MCF 10A (cell line): ENCODE measurements at places on chromosomes 2 and 18. TPM values are rescaled to one million over a fixed set of nuclear protein-coding genes. Genes with fewer than 3 reads are reported as not detected.

- no peak overlapping the region for H3K27ac ChIP-seq
- peaks cover under 1% of the 10 kb centered on the region for H3K36me3 ChIP-seq
- no peak for DNase-seq
- no peaks in the 10 kb centered on the region for H3K27me3 ChIP-seq
- peaks cover 16% of the 10 kb centered on the region for H3K4me1 ChIP-seq
Measured at GRCh38 chr18:48868468-48869466, 82.0 kb downstream of the SMAD7 start.

GRCh38 chr2:230319211-230319862 lies 7.7 kb upstream of the SP140L start:
- H3K27me3 ChIP-seq: no peaks in the 10 kb centered on the region
- no peak for DNase-seq
- H3K27ac ChIP-seq: no peak overlapping the region
- no peaks in the 10 kb centered on the region for H3K36me3 ChIP-seq

- no peaks in the 10 kb centered on the region for H3K27me3 ChIP-seq
- no peaks in the 10 kb centered on the region for H3K4me1 ChIP-seq
- no peak overlapping the region for H3K27ac ChIP-seq
- DNase-seq: no peak
- no peak overlapping the region for H3K4me3 ChIP-seq
- H3K36me3 ChIP-seq: peaks cover 59% of the 10 kb centered on the region
Measured at GRCh38 chr2:135647836-135648579, 93.6 kb upstream of the UBXN4 start.

GRCh38 chr2:8806885-8807704 lies 30.3 kb downstream of the KIDINS220 start:
- no peak overlapping the region for H3K4me3 ChIP-seq
- no peak overlapping the region for H3K27ac ChIP-seq
- H3K36me3 ChIP-seq: peaks cover 56% of the 10 kb centered on the region
- peaks cover 7% of the 10 kb centered on the region for H3K4me1 ChIP-seq

GRCh38 chr18:6561420-6561861 lies 146.7 kb upstream of the L3MBTL4 start:
- H3K36me3 ChIP-seq: no peaks in the 10 kb centered on the region
- no peaks in the 10 kb centered on the region for H3K27me3 ChIP-seq
- peaks cover 14% of the 10 kb centered on the region for H3K4me1 ChIP-seq
- H3K4me3 ChIP-seq: no peak overlapping the region
- no peak overlapping the region for H3K27ac ChIP-seq

DNA sequence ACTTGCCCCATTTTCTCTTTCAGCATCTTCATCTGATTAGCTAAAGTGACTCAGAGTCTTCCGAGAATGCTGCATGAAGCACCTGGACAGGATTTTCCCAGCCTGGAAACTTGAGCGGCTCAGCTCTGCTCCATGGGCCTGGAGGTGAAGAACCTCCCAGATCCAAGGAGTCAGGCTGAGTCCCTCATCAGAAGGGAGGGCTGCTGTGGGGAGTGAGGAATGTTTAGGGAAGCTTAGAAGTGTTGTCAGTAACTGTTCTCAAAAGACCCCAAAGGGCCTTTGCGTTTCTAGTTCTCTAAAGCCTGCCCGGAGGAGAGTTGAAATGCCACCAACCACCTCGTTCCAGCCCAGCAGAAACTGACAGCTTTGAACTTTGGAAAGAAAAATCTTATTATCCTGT lies 157.1 kb downstream of the CLIP4 start:
- no peak overlapping the region for H3K4me3 ChIP-seq
- peaks cover 25% of the 10 kb centered on the region for H3K4me1 ChIP-seq
- no peaks in the 10 kb centered on the region for H3K36me3 ChIP-seq
- no peak for DNase-seq
- peaks cover 2% of the 10 kb centered on the region for H3K27me3 ChIP-seq

DNA sequence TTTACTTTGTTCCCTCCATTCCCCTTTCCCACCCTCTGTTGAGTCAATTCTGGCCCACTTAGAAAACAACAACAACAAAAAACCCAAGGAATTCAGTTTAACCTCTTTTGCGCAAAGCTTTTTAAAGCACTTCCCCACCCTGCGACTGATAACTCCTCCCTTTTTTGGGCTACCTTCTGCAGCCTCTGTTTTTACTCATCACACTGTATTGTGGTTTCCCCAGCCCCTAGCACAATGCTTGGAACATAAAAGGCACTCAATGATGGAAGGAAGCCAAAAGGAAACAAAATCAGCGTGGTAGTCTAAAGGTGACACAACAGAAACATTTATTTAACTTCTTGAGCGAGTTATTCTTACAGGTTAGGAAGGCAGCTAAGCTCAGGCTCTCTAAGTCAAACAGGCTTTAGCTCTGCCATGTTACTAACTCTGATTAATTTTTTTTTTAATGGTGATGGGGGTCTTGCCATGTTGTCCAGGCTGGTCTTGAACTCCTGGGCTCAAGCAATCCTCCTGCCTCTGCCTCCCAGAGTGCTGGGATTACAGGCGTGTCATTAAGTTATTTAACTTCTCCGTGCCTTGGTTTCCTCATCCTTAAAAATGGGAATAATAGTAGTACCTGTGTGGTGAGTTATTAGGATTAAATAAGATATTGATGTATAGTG lies 1.3 kb downstream of the CEP68 start:
- DNase-seq: peak; percentile 66
- H3K36me3 ChIP-seq: no peaks in the 10 kb centered on the region
- peak overlapping the region; percentile 90 for H3K4me3 ChIP-seq
- H3K4me1 ChIP-seq: peaks cover 15% of the 10 kb centered on the region

DNA sequence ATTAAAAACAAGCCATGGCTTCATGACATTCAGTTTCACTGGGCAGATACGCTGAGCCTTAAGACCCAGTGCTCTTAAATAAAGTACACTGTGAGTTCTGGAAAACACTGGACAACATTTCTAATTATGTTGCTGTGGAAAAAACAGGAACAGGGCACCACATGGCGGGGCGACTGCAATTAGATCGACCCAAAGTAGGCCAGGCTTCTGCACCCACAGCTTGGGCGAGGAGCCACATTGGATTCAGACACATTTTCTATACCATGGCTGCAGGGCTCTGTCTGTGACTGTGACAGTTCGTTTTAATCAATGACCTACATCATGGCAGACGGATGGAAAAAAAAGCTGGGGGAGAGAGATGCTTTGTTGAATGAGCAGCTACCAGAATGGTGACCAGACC lies 227.2 kb upstream of the HS6ST1 start:
- H3K27me3 ChIP-seq: no peaks in the 10 kb centered on the region
- no peaks in the 10 kb centered on the region for H3K4me1 ChIP-seq
- DNase-seq: no peak
- no peaks in the 10 kb centered on the region for H3K36me3 ChIP-seq
- H3K4me3 ChIP-seq: no peak overlapping the region

- no peaks in the 10 kb centered on the region for H3K27me3 ChIP-seq
- no peak overlapping the region for H3K4me3 ChIP-seq
- no peaks in the 10 kb centered on the region for H3K36me3 ChIP-seq
- DNase-seq: no peak
Measured at GRCh38 chr2:230231251-230231650, 5.7 kb downstream of the SP140 start.

DNA sequence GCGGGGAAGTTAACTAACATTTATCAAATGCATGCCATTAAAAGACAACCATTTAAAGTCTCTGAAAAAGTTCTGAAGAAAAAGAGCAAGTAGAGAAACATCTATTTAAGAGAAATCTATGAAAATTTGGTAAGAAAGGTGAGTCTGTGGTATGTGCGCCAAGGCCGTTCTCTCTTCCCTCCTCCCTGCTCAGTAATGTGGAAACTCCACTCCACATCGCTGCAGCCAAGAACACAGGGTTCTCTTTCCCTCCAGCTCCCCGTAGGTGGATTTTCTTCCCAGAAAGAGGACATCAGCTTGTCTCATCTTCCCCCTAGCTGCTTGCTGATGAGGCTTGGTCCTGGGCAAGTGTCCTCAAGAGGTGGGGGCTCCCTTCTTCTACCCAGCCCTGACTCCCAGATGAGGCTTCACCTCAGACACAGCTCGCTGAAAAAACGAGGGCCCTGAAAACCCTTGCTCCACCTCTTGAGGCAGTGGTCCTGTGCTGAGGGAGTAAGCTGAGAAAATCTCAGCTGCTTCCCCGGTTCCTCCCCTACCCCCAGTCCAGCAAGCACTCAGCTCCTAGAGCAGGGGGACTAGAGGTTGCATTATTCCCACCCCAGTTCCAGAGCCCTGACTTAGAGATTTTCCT lies 45.8 kb upstream of the PTPRM start:
- H3K4me3 ChIP-seq: no peak overlapping the region
- no peak overlapping the region for H3K27ac ChIP-seq
- no peak for DNase-seq
- H3K27me3 ChIP-seq: no peaks in the 10 kb centered on the region
- H3K36me3 ChIP-seq: no peaks in the 10 kb centered on the region

GRCh38 chr18:46832849-46833248 lies 76.0 kb upstream of the ST8SIA5 start:
- H3K27ac ChIP-seq: no peak overlapping the region
- DNase-seq: no peak
- peaks cover 25% of the 10 kb centered on the region for H3K36me3 ChIP-seq
- no peak overlapping the region for H3K4me3 ChIP-seq
- H3K4me1 ChIP-seq: no peaks in the 10 kb centered on the region

DNA sequence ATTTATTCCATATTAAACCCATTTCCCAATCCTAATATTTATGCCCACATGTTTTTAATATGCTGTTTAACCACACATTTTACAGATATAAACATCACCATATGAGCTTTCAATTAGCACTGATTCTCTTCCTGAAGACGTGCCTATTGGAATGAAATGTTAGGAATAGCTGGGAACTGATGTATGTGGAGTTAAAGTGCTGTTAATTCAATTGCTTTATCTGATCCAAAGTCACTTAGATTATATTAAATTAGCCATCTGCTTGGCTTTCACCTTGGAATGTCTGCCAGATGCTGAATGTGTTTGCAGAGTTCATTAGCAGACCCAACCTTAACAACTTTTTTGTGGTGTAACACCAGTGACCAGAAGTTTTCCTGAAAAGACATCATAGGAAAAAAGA lies 942.9 kb upstream of the KLHL29 start:
- H3K27ac ChIP-seq: no peak overlapping the region
- H3K4me1 ChIP-seq: no peaks in the 10 kb centered on the region
- no peaks in the 10 kb centered on the region for H3K27me3 ChIP-seq
- no peaks in the 10 kb centered on the region for H3K36me3 ChIP-seq
- H3K4me3 ChIP-seq: no peak overlapping the region

DNA sequence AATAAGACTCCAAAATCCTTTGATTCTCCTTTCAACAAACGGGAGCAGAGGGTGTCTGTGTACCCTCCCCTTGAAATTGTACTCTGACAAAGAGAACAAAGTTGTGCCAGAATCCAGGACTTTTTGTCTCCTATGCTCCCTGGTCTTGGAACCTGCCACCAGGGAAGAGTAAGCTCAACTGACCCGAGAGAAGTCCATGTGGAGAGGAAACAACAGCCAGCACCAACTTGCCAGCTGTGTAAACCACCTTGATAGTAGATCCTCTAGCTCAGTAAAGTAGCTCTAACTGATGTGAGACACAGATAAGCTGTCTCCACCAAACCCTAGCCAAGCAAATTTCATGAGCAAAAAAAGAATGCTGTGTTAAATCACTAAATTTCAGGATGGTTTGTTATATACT lies 46.9 kb downstream of the LNPK start:
- H3K36me3 ChIP-seq: peaks cover 20% of the 10 kb centered on the region

GRCh38 chr2:19933351-19933981 lies 31.7 kb upstream of the TTC32 start:
- DNase-seq: peak; percentile 53
- peaks cover 26% of the 10 kb centered on the region for H3K36me3 ChIP-seq
- peak overlapping the region; percentile 64 for H3K4me3 ChIP-seq
- no peaks in the 10 kb centered on the region for H3K27me3 ChIP-seq
- peak overlapping the region; percentile 91 for H3K27ac ChIP-seq

DNA sequence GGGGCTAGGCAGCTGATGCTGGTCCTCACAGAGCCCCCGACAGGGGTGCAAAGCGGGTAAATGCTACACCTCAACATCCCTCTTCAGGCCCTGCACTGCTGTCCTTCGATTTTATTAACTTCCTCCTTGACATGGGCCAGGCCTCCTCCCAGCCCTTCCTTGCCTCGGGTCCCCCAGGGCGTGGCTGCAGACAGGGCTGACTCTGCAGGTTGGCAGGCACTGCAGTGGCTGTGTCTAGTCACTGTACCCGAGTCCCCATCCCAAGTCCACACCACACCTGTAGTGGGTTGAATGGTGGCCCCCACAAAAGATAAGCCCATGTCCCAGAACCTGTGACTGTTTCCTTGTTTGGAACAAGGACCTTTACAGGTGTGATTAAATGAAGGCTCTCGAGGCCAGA lies 140.2 kb downstream of the TWIST2 start:
- no peak overlapping the region for H3K27ac ChIP-seq
- H3K27me3 ChIP-seq: peaks cover 14% of the 10 kb centered on the region
- H3K4me3 ChIP-seq: no peak overlapping the region
- no peak for DNase-seq
- H3K36me3 ChIP-seq: no peaks in the 10 kb centered on the region

GRCh38 chr2:109129356-109129920 lies 433 bp downstream of the SH3RF3 start:
- H3K27ac ChIP-seq: no peak overlapping the region
- DNase-seq: peak; percentile 41
- H3K36me3 ChIP-seq: peaks cover 5% of the 10 kb centered on the region

GRCh38 chr2:36626071-36626470 lies 28.1 kb upstream of the FEZ2 start:
- H3K27me3 ChIP-seq: no peaks in the 10 kb centered on the region
- H3K4me1 ChIP-seq: no peaks in the 10 kb centered on the region
- H3K27ac ChIP-seq: no peak overlapping the region
- no peak overlapping the region for H3K4me3 ChIP-seq
- no peaks in the 10 kb centered on the region for H3K36me3 ChIP-seq
- no peak for DNase-seq

DNA sequence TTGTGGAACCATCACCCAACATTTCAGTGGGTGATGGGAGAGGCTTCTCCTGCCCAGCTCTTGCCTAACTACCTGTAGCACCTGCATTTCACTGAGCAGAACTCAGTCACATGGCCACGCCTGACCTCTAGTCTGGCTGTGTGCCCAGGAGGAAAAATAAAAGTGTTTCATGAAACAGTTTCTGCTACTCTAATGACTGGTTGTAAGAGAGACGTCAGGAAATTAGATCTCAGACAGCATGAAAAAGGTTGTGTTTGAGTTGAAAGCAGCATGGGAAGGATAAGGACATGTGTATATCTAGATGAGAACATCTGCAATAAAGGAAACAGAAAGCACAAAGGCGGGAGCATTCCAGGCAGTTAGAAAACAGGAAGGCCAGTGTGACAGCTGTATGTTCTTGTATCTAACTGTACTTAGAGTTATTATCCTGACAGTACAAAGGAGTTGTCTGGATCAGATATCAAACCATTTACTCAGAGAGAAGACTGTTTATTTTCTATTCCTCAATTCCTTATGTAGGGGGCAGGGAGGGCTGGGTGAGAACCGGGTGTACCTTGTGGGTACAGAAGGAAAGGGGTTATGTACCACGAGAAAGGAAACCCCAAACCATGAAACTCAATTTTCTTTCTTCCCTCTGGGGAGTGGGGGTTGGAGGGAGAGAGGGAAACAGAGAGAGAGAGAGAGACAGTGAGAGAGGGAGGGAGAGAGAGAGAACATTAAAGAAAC lies 307.4 kb upstream of the VWC2L start:
- H3K36me3 ChIP-seq: no peaks in the 10 kb centered on the region
- DNase-seq: peak; percentile 67
- peaks cover 20% of the 10 kb centered on the region for H3K4me1 ChIP-seq
- peak overlapping the region; percentile 33 for H3K27ac ChIP-seq

Gene ASPRV1
- 0.20 and 0.23 TPM in 2 replicates for total RNA-seq

Gene FBLN7
- total RNA-seq: 0.07 and 0.14 TPM in 2 replicates

Gene CDH2
- 14.6 and 15.1 TPM in 2 replicates for total RNA-seq

Gene ITM2C
- total RNA-seq: 20.4 and 21.9 TPM in 2 replicates

Gene KLHL14
- not detected in 2 replicates for total RNA-seq

Gene SCN7A
- not detected in 2 replicates for total RNA-seq

Gene LOXHD1
- total RNA-seq: not detected in 2 replicates

Gene CFAP65
- not detected in 2 replicates for total RNA-seq

Gene KLHL30
- total RNA-seq: 0.27 and 0.35 TPM in 2 replicates
